HT1080 (cell line): ENCODE measurements at places on chromosomes 6 and 20. TPM values are rescaled to one million over a fixed set of nuclear protein-coding genes. Genes with fewer than 3 reads are reported as not detected.

TPBG gene
- total RNA-seq: 34.3 and 42.6 TPM in 2 replicates

ARFGEF3 gene
- total RNA-seq: 4.1 and 4.5 TPM in 2 replicates

DDX43 gene
- not detected in 2 replicates for total RNA-seq

PDSS2 gene
- 6.9 and 10.7 TPM in 2 replicates for total RNA-seq

SLC17A3 gene
- not detected in 2 replicates for total RNA-seq

MUC22 gene
- not detected in 2 replicates for total RNA-seq

ZNF165 gene
- 0.39 and 0.43 TPM in 2 replicates for total RNA-seq

RBPJL gene
- total RNA-seq: not detected in 2 replicates

PPIL6 gene
- total RNA-seq: 0.05 TPM in 1 of 2 replicates, not detected in the other

CCN6 gene
- total RNA-seq: not detected in 2 replicates
